AG08395 (cell line): ENCODE measurements at places on chromosomes 6 and 20.

DNA sequence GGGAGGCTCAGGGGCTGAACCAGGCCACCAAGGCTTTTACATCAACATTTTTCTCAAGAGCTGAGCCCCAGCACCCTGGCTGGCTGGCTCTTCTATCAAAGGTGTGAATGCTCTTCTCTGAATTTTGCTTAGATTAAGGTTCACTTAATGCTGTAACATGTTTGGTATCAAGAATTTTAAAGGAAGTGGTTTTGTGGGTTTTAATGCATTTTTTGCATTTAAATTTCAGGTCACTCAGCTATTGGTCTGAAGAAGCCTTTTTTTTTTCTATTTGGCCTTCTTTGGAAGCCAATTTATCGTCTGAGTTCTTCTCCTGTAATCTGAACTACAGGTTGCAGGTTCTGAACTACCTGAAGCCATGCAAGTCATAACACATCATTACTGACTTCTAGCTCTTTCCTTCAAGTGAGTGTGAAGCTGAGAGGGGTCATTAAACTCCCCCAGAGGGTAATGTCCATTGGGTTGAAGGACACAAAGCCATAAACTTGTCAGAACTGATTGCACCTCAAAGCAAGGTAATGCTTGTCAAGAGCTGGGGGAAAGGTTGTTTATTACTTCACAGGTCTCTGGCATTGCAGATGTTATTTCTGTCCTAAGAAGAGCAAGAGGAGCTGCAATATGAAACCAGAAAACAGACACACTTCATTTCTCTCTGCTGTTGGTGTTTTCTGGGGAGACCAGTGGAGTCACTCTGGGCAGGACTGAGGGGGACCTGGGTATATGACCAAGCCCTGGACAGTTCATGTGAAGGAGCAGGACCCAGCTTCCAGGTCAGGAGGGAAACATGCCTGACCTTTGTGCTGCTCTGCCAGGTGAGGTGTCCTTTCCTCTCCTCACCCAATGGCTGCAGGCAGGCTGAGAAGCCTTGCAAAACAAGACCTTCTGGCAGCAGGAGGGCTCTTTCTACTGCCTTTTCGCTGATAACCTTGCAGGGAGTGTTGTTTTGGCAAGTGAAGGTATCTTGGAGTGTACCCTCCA, 26.1 kb upstream of the NEDD9 start:
- DNase-seq = no peak

DNA sequence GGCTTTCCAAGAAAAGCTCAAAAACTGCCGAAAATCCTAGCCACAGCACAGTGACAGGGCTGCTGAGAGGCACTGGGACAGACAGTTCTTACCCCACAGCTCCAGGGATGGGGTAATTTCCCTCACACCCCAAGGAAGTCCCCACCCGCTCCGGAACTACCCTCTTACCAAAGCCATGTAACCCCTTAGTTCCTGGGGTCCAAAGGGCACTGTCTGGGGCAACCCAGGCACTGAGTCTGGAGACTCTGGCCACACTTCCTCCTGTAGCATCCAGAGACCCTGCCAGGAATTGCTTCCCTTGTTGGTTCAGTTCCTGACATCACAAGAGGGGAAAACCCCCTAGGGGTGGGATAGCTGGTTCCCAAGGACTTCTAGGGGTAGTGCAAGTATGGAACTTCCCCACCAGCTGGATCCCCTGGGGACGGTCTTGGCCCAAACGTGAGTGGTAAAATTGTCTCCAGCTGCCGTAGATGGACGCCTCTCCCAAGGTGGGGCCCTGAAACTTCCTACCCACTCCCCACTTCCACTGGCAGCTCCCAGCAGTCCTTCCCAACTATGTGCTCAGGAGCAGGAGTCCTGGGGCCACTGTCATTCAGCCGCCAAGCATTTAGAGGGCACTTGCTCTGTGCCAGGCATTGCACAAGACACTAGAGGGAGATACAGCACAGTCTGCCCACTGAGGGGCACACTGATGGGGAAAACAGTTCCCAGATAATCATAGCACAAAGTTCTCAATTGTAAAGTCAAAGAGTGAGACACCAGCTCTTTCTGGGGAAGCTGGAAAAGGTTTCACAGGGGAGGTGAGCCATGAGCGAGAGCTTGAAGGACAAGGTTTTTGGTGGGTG, 17.2 kb upstream of the HCK start:
- peak; percentile 35 for DNase-seq

DNA sequence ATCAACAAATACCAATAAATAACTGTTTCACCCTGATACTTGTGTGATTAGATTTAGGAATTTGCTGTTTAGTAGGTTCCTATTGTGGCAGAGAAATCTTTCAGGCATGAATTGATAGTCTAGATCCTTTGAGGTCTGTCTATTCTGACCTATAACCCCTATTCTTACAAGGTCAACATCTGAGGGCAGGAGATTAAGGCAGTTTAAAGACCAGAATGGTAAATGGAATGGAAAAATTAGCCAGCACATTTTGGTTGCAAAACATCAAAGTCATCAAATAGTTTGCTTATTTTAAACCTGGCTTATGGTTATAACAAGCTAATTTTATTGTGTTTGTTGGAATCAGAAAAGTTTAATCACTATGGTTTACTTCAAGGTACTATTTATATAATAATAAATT, 78.4 kb downstream of the LIN28B start:
- no peak for DNase-seq

GRCh38 chr6:124983383-124984083, 21.3 kb downstream of the RNF217 start:
- no peak for DNase-seq

DNA sequence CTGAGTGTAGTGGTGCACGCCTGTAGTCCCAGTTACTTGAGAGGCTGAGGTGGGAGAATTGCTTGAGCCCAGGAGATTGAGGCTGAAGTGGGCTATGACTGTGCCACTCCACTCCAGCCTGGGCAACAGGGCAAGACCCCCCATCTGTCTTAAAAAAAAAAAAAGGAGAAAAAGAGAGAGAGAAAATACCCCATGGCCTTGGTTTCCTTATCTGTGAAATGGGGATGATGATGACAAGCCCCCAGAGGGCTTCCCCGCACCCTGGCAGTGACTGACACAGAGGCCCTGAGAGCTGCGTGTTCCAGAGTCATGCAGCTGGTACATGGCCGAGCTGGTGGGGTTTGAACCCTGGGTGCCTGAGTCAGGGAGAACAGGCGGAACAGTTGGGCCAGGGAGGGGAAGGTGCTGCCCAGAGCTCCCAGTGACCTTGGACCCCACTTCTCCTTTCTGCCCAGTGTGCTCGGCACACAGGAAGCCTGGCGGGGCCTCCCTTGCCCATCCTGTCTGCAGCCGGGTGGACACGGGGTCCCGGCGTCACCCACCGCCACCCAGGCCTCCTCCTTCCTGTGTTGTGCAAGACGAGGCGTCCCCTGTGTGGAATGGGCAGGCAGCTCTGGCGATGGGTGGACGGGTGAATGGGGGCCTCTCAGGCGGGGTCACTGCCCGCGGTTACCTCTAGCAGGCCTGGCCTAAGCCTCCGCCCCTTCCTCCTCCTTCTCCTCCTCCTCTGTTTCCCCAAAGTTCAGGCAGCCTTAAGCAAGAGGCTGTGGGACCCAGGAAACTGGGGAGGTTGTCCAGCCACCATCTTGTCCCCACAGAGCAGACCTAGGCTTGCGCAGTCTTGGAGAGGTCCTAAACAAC, 84.2 kb downstream of the CEBPB start:
- no peak for DNase-seq

DNA sequence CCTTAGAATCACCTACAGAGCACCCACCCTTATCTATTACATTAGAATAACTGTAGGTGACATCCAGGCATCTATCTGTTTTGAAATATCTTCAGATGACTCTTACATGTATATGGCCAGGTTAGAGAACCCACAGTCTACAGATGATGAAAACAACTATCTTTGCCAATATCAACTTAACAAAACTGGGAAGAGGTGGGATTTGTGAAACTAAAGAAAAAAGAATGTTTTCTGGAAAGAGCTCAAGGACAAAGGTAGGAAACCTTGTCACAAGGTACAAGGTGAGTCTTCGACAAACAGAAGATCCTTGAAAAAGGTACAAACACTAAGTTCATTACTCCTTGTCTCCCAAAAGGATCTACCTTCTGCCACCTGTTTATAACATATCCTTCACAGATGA, 47.0 kb upstream of the DST start:
- DNase-seq = no peak

- DNase-seq = no peak
These were observed 18.6 kb upstream of the RNF217 start for GRCh38 chr6:124943658-124944057.

DNA sequence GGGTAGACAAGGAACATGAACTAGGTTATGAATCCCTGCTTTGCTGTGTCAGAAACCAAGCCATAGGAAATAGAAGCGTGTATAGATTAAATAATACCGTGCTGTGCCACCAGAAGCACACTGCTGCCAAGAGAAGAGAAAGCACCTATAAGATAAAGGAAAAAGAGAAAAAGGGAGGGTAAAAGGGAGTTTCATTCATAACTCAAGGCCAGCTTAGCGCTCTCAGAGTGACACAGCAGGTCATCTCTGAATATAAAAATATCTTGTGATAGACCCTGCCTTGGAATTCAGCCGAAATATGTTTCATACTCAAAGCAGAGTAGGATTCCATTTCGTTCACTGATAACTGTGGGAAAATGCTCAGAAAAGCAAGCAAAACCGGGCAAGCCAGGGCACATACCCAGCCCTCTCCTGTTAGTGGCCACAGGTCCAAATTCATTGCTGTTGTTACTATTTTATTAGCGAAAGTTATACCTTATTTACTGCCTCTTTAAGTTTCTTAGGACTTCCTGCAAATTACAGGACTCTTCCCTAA, 8.7 kb downstream of the JAG1 start:
- DNase-seq = no peak

GRCh38 chr6:43115365-43115764, 39.3 kb downstream of the PTK7 start:
- DNase-seq = no peak
